ENCODE measurements at places on chromosomes 2 and 18. TPM values are rescaled to one million over a fixed set of nuclear protein-coding genes. Genes with fewer than 3 reads are reported as not detected.

Gene ST6GAL2
- not detected for total RNA-seq

Gene RAB6C
- 0.13 TPM for total RNA-seq

Gene FNDC4
- 1.3 TPM for total RNA-seq

Gene SCYGR4
- total RNA-seq, result not detected

Gene IL37
- total RNA-seq, result not detected

Gene CBLN2
- total RNA-seq, result 5.7 TPM

Gene LAMA3
- total RNA-seq, result 8.1 TPM

Gene BUB1
- 91.2 TPM for total RNA-seq

Gene FIGN
- total RNA-seq, result 19.5 TPM

Gene ZNG1B
- total RNA-seq, result 37.1 TPM

Gene LRRFIP1
- 121 TPM for total RNA-seq

DNA sequence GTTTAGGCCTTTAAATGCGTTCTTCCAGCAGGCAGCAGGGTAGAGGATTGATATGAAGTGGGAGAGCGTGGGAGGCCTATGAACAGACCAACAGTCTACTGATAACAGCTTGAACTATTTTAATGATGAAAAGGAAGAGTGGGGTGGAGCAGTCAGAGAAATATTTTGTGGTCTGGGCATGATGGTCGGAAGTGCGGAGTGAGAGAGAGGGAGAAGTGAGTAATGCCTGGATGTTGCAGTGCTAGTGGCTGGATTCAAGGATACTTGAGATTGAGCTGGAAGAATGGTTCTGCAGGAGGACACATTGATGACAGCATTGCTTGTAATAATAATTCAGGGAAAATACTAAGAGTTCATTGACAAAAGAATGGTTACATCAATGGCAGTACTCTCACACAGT lies 151.0 kb upstream of the DAPL1 start:
- H3K4me3 ChIP-seq, result no peak overlapping the region
- H3K4me1 ChIP-seq, result no peaks in the 10 kb centered on the region
- peaks cover 2% of the 10 kb centered on the region for H3K36me3 ChIP-seq

DNA sequence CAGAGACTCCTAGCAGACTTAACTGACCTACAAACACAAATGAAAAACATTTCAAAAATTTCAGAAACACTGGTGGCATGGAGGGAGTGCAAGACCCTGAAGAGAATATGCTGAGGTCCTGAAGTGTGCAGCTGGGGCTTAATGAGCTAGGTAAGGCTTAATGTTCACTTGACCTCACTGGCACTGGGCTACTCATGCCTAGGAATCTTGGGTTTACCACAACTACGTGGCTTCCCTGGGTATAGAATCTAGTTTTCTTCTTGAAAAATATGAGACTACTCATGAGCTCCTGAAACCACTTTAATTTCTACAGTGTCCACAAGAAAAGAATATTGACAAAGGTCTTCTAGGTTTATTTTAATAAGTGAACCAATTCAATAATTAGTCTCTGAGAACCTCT lies 139.8 kb downstream of the HNMT start:
- no peaks in the 10 kb centered on the region for H3K27me3 ChIP-seq
- no peak overlapping the region for H3K27ac ChIP-seq
- H3K4me3 ChIP-seq, result no peak overlapping the region
- no peaks in the 10 kb centered on the region for H3K4me1 ChIP-seq
- DNase-seq, result no peak

- no peaks in the 10 kb centered on the region for H3K4me1 ChIP-seq
- no peak overlapping the region for H3K4me3 ChIP-seq
- H3K27ac ChIP-seq, result no peak overlapping the region
- no peaks in the 10 kb centered on the region for H3K27me3 ChIP-seq
- H3K36me3 ChIP-seq, result no peaks in the 10 kb centered on the region
Observed at GRCh38 chr2:23478933-23479683, 94.1 kb downstream of the KLHL29 start.

GRCh38 chr2:40652155-40652554 lies 200.3 kb upstream of the SLC8A1 start:
- DNase-seq, result no peak
- H3K36me3 ChIP-seq, result no peaks in the 10 kb centered on the region
- H3K27me3 ChIP-seq, result no peaks in the 10 kb centered on the region
- no peaks in the 10 kb centered on the region for H3K4me1 ChIP-seq
- no peak overlapping the region for H3K4me3 ChIP-seq

DNA sequence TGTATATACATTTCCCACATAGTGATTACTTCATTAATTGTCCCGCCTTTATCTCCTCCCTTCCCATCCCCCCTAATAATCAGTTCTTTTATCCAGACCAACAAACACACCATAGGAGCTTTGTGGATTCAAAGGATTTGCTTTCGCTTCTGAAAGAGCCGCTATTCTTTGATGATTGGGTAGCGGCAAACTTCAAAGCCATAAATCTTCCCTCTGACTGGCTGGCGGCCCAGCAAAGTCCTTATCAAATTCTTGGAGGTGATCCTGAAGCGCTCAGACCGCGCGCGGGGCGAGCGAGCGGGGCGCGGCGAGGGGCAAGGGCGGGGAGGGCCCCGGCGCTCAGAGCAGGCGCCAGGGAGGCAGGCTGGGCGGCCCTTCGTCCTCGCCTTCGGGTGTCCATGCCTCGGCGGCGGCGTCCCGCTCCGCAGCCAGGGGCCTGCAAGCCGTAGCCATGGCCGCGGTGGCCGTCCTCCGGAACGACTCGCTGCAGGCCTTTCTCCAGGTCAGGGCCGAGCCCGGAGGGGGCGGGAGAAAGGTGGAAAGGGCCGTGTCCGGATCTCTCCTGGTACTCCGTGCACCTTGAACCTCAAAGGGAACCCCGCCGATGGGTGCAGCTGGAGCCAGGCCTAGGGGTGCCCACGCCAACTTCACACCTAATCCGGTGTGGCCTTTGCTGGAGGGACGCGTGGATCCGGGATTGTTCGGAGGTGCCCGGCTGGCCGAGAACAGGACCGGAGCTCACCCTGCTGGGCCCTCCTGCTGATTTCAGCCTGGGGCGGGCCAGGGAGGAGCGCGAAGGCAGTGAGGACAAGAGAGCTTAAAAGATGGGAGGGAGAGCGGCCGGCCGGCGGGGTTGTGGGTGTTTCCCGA lies at the start of gene SP5:
SP5 (plus strand) TSS at position 276 of the 870 bp plus-strand sequence; CDS start at position 452, 176 bp downstream.
- H3K4me3 ChIP-seq, result peak within 1 kb of the TSS; percentile 51
- H3K27me3 ChIP-seq, result peaks cover 13% of the 10 kb centered on the region
- peaks cover 12% of the 10 kb centered on the region for H3K4me1 ChIP-seq
- no peak within 1 kb of the TSS for H3K27ac ChIP-seq
- DNase-seq, result no peak
- H3K36me3 ChIP-seq, result no peaks in the 10 kb centered on the region

- H3K27me3 ChIP-seq, result no peaks in the 10 kb centered on the region
- no peak for DNase-seq
- H3K4me3 ChIP-seq, result no peak overlapping the region
- H3K4me1 ChIP-seq, result no peaks in the 10 kb centered on the region
Observed at GRCh38 chr2:37837628-37838328, 87.3 kb upstream of the RMDN2 start.

DNA sequence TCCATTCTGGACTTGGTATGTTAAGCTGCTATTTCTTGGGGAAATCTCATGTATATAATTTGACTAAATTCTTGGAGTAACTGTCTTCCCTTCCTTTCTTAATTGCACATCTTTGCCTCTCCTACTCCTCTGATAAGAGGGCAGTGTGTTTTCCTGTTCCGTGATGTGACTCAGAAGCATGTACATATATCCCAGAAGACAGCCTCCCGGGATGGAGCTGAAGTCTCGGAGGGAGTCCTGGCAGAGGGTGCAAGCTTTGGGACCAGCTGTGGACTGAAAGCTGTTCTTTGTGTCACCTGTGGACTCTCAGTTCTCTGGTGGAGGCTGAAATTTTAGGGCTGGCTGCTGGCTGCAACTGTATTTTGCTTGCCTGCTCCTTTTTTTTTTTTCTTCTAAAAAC lies 54.7 kb upstream of the MGAT5 start:
- H3K27ac ChIP-seq, result no peak overlapping the region
- H3K4me3 ChIP-seq, result no peak overlapping the region
- H3K36me3 ChIP-seq, result no peaks in the 10 kb centered on the region
- DNase-seq, result no peak

DNA sequence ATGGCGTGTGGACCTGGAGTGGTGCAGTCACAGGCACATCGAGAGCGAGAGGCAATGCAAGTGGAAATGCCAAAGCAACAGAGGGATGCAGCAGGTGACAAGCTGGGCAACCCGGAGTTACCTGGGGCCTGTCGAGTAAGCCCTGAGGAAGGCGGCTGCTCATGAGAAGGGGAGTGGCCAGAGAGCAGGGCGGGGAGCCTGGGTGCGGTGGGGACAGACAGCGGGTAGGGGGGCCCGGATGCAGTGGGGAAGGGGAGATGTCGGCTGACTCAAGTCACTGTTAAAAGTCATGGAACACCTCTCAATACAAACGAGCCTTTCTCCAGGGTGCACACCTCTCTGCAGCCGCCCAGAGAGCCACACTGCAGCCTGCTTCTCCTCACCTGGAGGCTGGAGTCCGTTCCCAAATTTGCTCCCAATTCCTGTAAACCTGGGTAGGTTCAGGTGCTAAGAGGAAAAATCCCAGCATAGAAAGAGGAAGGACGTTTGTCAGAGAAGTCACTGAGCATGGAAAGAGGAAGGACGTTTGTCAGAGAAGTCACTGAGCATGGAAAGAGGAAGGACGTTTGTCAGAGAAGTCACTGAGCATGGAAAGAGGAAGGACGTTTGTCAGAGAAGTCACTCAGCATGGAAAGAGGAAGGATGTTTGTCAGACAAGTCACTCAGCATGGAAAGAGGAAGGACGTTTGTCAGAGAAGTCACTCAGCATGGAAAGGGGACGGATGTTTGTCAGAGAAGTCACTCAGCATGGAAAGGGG lies 71.7 kb upstream of the TWIST2 start:
- no peaks in the 10 kb centered on the region for H3K27me3 ChIP-seq
- no peak overlapping the region for H3K27ac ChIP-seq
- no peaks in the 10 kb centered on the region for H3K4me1 ChIP-seq
- DNase-seq, result no peak

GRCh38 chr2:53969285-53969967 lies 1.4 kb downstream of the PSME4 start:
- peak; percentile 70 for DNase-seq
- H3K27ac ChIP-seq, result peak overlapping the region; percentile 82
- H3K4me3 ChIP-seq, result peak overlapping the region; percentile 100
- no peaks in the 10 kb centered on the region for H3K27me3 ChIP-seq
- peaks cover 8% of the 10 kb centered on the region for H3K4me1 ChIP-seq
- H3K36me3 ChIP-seq, result no peaks in the 10 kb centered on the region

- H3K27ac ChIP-seq, result no peak overlapping the region
- no peak for DNase-seq
- H3K4me3 ChIP-seq, result no peak overlapping the region
- no peaks in the 10 kb centered on the region for H3K36me3 ChIP-seq
- no peaks in the 10 kb centered on the region for H3K4me1 ChIP-seq
- H3K27me3 ChIP-seq, result no peaks in the 10 kb centered on the region
Observed at GRCh38 chr2:13289310-13289709, 572.6 kb downstream of the TRIB2 start.

GRCh38 chr2:60411295-60411694 lies 142.2 kb downstream of the BCL11A start:
- H3K4me1 ChIP-seq, result no peaks in the 10 kb centered on the region
- no peak overlapping the region for H3K4me3 ChIP-seq
- no peak overlapping the region for H3K27ac ChIP-seq
- peaks cover 2% of the 10 kb centered on the region for H3K27me3 ChIP-seq

- H3K27me3 ChIP-seq, result no peaks in the 10 kb centered on the region
- no peaks in the 10 kb centered on the region for H3K36me3 ChIP-seq
- H3K27ac ChIP-seq, result no peak overlapping the region
- H3K4me3 ChIP-seq, result no peak overlapping the region
- no peak for DNase-seq
Observed at GRCh38 chr2:124967325-124967724, 942.2 kb downstream of the CNTNAP5 start.

Data from Panc1 (cell line).